IPS DF 6.9 (cell line): ENCODE measurements at places on chromosomes 1 and 21.

DNA sequence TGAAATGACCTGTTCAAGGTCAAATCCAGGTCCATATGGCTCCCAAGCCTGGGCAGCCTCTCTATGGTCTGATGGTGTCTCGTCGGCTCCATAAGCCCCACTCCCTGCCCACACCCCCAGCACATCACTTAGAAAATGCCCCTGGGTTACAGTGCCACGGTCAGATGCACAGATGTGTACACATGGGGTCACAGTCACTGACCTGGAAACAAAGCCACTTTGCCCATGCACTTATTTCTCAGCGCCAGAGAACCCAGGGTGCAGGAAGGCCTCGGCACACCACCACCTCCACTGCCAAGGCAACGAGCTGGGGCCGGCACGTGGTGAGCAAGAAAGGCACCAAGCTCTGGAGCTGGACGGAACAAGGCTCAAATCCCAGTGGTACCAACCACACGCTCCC is 24.7 kb downstream of the IFFO2 start:
- no peak for DNase-seq

- DNase-seq: no peak
Measured at GRCh38 chr1:20108366-20109123, 10.8 kb downstream of the PLA2G2D start.

GRCh38 chr1:23449958-23450357 is 25.4 kb upstream of the TCEA3 start:
- no peak for DNase-seq

DNA sequence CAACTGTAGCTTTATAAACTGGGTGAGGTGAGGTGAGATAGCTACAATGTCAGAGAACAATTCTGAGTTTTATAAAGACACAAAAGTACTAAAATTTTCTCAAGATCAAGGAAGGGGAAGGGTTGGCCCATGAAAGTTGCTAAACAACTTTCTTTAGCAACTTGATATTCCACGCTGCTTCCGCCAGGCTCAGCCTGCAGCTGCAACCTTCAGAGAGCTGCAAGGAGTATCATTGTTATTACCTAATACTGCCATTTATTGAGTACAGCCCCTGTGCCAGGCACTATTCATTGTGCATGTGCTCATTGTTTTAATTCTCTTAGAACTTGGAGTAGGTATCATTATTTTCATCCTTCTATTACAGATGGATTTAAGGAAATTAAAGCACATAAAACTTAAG is 34.1 kb upstream of the SUCO start:
- no peak for DNase-seq

DNA sequence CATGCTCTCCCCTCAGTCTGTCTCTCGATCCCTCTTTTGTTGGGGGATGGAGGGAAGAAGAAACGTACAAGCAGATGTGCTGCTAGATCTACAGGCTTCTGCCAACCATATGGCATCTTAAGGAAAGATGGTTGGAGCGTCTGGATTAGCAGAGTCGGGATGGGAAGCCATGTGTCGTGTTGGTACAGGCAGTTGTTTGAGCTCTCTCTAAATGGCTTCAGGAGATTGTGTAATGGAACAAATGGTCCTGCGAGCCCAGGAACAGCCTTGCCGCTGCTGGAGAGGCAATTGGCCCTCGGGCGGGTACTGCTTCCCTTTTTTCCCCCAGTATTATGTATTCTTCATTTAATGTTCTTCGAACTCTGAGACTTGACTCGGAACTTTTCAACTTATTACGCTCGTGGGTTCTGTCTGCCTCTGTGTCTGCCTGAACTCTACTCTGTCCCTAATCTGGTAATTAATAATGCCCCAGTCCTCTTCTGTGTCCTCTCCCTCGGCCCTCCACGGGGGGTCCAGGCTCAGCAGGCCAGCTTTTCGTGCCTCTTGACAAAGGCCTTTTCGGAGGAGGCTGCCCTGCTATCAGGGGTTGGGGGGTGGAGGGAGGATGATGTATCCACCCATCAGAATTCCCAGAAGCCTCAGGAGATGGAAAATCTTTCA is 215.3 kb downstream of the SDCCAG8 start:
- no peak for DNase-seq

DNA sequence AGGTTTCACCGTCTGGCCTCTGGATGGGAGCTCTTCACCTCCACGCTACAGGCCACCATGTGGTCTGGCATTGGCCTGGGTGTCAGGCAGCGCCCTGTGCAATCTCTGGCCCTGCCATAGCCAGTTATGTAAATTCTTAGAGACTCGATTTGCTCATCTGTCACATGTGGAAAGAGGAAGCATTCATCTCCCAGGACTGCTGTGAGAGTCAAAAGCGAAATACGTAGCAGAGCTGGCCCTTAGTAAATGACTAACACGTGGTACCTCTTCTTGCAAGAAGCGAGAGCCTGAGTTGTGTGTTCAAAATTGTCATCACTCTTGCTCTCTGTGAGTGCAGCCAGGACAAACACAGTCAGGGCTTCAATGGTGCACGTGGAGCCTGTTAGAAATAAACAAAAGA is 159.0 kb upstream of the BACE2 start:
- no peak for DNase-seq

- no peak for DNase-seq
Measured at GRCh38 chr1:36663772-36664430, 181.2 kb upstream of the CSF3R start.

DNA sequence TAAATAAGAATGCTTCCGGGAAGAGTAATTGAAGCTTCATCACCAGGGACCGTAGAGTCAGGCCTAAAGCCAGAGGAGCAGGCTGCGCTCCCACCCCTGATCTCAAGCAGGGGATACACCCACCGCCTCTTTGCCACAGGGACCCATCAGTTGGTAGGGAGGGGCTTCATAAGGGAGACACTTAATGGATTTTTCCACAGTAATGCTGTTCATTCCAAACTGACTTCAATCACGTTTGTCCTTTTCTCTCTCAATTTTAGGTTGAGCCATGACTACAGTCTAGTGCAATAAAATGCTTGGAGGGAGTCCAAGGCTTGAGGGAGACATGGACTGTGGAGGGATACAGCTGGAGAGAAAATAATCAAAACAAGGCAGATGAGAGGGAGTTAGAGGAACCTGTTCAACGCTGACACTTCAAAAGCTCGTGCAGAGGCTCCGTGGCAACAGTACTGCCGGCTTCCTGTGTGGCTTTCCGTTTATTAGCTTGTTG is 111.5 kb downstream of the SEC16B start:
- DNase-seq: no peak

- no peak for DNase-seq
Measured at GRCh38 chr1:160410406-160411005, 10.1 kb downstream of the VANGL2 start.

GRCh38 chr1:25185409-25186160 is 46.7 kb downstream of the SYF2 start:
- DNase-seq: no peak

DNA sequence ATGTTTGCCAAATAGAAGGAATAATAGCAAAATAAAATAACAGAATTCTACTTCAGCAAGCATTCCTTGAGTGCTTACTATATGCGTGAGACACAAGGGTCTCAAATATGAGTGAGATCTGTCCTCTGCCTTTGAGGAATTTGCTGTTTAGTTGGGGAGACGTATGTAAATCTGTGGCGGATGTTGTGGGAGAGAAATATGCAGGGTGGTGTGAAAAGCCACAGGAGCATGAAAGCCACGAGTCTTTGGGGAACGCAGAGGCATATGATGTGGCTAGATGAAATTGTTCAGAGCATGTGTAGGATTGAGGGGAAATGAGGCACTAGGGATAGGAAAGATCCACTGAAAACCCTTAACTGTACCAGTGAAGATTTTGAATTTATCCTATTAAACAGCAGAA is 244.4 kb downstream of the PBX1 start:
- no peak for DNase-seq

DNA sequence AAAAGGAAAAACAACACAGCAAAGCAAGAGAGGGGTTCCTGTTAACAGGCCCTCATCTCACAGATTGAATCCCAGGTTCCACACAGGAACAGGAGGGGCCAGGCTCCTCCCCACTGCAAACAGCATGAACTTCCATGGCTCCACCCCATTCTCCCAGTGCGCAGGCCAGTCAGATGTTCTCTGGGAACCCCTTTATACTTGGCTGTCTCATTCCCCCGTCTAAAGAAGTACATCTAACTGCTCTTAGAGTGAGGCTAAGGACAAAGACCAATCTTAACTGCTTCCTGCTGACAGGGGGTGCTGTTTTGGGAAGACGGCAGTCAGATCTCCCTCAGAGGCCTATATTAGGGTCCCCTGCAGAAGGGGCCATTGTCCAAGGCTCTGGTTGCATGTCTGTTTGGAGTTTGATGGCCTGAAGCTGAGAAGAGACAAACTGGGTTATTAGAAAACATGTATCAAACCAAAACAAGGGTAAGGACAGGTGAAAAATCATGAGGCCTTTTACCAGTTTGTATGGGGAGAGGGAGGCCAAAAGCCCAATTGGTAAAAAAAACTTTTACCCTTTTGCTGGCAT is 10.5 kb upstream of the NASP start:
- DNase-seq: no peak

- no peak for DNase-seq
Measured at GRCh38 chr21:33189824-33190223, 39.9 kb upstream of the IFNAR2 start.

GRCh38 chr1:240033406-240033805 is 58.3 kb upstream of the FMN2 start:
- no peak for DNase-seq

GRCh38 chr21:44858291-44858690 is 15.2 kb downstream of the PTTG1IP start:
- DNase-seq: no peak

- DNase-seq: no peak
Measured at GRCh38 chr1:2404890-2405511, 7.4 kb downstream of the PEX10 start.

- no peak for DNase-seq
Measured at GRCh38 chr1:32060914-32061313, 11.8 kb upstream of the TMEM39B start.

GRCh38 chr1:44059664-44060355 is 28.5 kb upstream of the SLC6A9 start:
- DNase-seq: no peak

GRCh38 chr1:182845379-182845778 is 6.2 kb downstream of the DHX9 start:
- no peak for DNase-seq

DNA sequence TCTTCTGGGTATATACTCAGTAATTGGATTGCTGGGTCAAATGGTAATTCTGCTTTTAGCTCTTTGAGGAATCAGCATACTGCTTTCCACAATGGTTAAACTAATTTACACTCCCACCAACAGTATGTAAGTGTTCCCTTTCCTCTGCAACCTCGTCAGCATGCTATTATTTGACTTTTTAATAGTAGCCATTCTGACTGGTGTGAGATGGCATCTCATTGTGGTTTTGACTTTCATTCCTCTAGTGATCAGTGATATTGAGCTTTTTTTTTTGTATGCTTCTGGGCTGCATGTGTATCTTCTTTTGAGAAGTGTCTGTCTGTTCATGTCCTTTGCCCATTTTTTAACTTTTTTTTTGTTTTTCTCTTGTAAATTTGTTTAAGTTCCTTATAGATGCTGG is 279.4 kb downstream of the PTGER3 start:
- no peak for DNase-seq

DNA sequence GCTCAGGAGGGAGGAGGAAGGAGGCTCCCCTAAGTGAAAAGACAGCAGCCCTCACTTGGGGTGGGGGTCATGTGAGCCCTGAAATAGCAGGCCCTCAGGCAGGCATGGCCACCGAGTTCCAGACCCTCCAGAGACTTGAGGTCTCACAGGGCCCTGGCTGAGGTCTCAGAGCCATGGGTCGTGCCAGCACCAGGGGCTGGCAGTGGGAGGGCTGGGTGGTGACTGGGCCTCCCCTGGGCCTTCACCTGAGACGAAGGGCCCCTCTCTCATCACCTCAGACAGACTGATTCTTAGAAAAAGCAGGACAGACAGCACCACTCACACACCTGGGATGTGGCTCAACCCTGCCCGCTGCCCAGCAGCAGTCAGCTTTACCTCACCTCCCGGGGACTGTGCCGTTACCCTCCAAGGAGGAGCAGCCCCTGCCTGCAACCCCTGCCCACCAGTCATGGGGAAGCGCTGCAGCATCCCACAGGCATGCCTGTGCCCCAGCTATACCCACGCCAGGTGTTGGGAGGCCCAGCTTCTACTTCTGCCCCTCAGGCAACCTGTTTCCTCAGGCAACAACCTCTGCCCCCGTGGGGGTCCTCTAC is 42.6 kb upstream of the LRP8 start:
- DNase-seq: no peak

- DNase-seq: no peak
Measured at GRCh38 chr1:97870589-97870988, 50.2 kb downstream of the DPYD start.

DNA sequence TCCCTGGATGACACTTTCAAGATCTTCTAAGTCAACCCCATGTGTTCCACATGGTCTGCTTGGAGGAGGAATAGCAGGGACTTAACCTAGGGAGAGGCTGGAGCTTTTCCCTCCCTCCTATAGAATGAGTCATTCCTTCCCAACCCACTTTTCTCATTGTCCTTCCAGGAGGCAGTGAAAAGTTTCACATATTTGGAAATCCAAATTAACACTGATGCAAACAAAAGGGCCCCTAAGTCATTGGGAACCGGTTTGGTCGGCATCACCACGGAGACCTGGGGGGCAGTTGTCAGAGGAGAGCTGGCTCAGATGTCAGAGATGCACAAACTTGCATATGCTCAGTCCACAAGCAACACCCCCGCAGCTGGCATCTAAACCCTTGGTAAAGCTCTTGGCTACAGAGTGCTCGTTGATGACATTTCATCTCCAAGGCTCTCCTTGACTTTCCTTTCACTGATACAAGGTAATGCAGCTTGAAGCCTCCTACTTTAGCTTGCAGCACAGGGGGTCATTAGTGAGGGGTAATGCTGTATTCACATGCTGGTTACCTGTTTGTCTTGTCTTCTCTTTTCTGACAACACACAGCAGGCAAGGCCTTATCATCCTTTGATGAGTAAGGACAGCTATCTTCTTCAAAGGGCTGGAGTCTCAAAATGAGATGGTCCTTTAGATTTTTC is 12.3 kb upstream of the LRRC8D start:
- DNase-seq: no peak

DNA sequence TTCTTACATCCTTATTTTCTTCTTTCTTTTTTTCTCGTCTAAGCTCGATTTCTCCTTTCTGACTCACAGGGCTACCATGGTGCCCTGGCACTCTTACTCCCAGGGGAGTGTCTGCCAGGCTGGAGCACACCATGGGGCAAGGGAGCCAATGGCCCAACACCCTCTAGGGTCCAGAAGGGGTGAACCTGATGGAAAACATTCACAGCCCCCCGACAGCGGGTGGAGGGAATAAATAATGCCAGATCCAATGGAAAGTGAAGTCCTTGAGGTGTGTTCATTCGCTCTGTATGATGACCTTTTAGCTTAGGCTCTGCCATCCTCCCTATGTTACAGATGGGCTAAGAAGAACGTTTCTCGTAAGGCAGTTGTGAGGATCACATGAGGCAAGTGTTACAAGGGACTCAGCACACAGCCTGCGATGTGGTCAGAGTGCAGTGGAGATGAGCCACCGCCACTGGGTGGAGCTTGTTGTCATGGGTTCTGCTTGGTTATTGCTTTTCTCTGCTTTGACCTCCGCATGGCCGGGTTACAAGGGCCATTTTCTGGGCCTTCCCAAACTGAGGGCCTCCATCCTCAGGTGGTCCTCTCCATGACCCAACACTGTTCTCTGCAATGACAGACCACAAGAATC is 3.5 kb upstream of the FCMR start:
- no peak for DNase-seq

GRCh38 chr1:161177112-161177935 is at the start of gene B4GALT3:
Gene B4GALT3, minus strand, starts transcription at chr1:161177507. Its CDS starts 1,447 bp downstream, at chr1:161176060.
- DNase-seq: no peak

GRCh38 chr1:22636353-22636752 is at the start of gene C1QA:
Gene C1QA, plus strand, starts transcription at chr1:22636628. Its CDS starts 989 bp downstream, at chr1:22637617.
- no peak for DNase-seq

- no peak for DNase-seq
Measured at GRCh38 chr1:205417870-205418635, 3.8 kb downstream of the LEMD1 start.
